Hindlimb muscle (tissue), 1 donor: ENCODE measurements at places on chromosomes 1 and 21. TPM values are rescaled to one million over a fixed set of nuclear protein-coding genes. Genes with fewer than 3 reads are reported as not detected.

GRCh38 chr1:248841702-248842395 is 3.8 kb downstream of the ZNF672 start:
- peak; percentile 61 for DNase-seq

DNA sequence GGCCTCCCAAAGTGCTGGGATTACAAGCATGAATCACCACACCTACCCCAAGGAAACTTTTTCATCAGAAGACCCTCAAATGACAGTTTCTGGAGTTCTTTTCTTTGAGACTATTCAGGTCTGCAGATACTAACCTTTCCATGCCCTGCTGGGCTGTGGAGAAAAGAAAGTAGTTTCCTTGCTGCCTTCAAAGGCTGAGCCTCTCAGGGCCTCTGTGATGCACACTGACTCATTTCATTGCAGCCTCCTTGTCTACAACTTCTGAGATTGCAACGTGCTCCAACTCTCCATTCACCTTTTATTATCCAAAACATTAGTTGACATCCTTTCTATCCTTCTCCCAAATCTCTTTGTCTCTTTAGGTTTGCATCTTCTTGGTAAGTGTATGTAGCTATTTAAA is 8.8 kb upstream of the SAMSN1 start:
- DNase-seq: no peak

DNA sequence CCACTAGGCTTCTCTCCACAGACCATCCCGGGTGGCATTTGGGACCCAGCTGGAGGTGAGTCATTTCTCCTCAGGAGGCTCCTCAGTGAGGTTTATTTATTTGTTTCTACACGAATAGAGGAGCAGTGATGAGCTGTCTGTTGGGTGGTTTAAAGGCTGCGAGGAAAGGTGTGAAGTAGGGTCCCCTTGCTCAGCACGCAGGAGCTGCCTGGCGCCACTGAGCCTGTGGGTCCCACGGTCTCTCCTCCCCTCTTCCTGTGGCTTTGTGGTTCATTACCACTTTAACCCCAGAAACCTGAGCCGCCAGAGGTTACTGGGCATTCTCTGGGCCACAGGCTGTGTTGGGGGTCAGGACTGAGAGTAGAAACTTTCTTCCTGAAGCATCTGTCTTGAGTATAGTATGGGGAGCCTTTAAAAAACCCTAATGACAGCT is 39.9 kb downstream of the IL6R start:
- DNase-seq: no peak

- DNase-seq: no peak
Measured at GRCh38 chr21:38965910-38966504, 160.3 kb downstream of the ETS2 start.

The USH2A gene
- 0.05 TPM for polyA plus RNA-seq

The UBASH3A gene
- polyA plus RNA-seq: not detected

The PLA2G2F gene
- not detected for polyA plus RNA-seq

The C1orf122 gene
- polyA plus RNA-seq: 46.7 TPM
